A549 treated with ZK216348 at 1 μM for 4 hours (cell line): ENCODE measurements at places on chromosomes 6 and 20. TPM values are rescaled to one million over a fixed set of nuclear protein-coding genes. Genes with fewer than 3 reads are reported as not detected.

Gene SCGN
- total RNA-seq: 0.13 to 0.26 TPM (median 0.17 TPM) in 3 of 5 replicates, not detected in the others

Gene BRPF3
- total RNA-seq: 9.5 to 11.4 TPM (median 10.6 TPM) in 5 replicates

Gene PDE10A
- 27.5 to 33.7 TPM (median 30.1 TPM) in 5 replicates for total RNA-seq

Gene VWA7
- 0.53 to 2.7 TPM (median 1.1 TPM) in 5 replicates for total RNA-seq

Gene DPPA5
- total RNA-seq: not detected in 5 replicates

Gene ZNF831
- not detected in 5 replicates for total RNA-seq

Gene PEX3
- 9.7 to 14.7 TPM (median 10.4 TPM) in 5 replicates for total RNA-seq

Gene SCRT2
- not detected in 5 replicates for total RNA-seq

Gene AVP
- total RNA-seq: not detected in 5 replicates

Gene TRIM31
- total RNA-seq: 1.1 to 1.3 TPM (median 1.1 TPM) in 5 replicates

Gene NR2E1
- total RNA-seq: 0.09 TPM in 1 of 5 replicates, not detected in the others

Gene RIOK1
- total RNA-seq: 10.5 to 14.3 TPM (median 13.4 TPM) in 5 replicates

Gene BCAS4
- total RNA-seq: 24.0 to 32.6 TPM (median 25.3 TPM) in 5 replicates

Gene TFB1M
- 8.0 to 11.8 TPM (median 9.7 TPM) in 5 replicates for total RNA-seq

Gene BACH2
- total RNA-seq: 0.55 to 0.82 TPM (median 0.69 TPM) in 5 replicates
